ENCODE measurements at places on chromosomes 7 and 10.

DNA sequence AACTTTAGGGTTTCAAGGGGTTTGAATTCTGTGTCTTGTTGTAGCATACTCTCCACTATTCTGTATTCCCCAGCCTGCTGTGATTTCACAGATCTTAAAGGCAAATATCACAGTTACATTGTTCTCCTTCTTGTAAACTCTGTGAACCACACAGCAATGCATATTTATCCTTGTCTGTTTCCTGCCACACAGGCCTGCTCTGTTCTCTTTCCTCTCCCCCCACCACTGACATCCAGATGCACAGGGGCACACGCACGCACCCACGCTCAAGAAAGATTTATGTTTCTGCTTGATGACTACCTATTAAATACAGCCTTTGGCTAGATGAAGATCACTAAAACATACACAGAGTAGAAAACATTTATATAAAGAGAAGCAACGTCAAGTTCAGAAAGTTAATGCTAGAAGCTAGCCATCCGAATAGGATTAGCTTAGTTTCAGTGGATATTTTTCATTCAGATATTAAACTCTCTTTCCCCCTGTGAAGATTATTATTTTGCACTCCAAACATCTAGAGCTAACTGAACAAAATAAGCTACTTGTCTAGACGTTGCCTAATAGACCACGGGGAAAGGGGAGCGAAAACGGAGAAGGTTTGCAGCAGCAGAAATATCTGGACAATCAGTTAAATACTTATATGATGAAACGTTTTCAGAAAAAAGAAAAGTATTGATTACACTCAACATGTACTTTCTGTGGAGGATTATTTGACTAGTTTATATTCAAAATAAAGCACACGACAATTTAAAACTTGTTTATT lies 193.1 kb upstream of the SEMA3C start:
- DNase-seq: peak; percentile 12

- DNase-seq: no peak
Measured at GRCh38 chr10:42956045-42956444, 120.8 kb upstream of the RET start.

- no peak for DNase-seq
Measured at GRCh38 chr10:13721486-13721885, 134.7 kb downstream of the PRPF18 start.

- DNase-seq: no peak
Measured at GRCh38 chr7:155531681-155532080, 14.7 kb downstream of the CNPY1 start.

- no peak for DNase-seq
Measured at GRCh38 chr10:86260564-86260963, 106.0 kb downstream of the GRID1 start.

- no peak for DNase-seq
Measured at GRCh38 chr7:121446526-121446925, 50.4 kb upstream of the FAM3C start.

GRCh38 chr7:2241580-2242540 lies at the start of the genes MRM2 and NUDT1:
Gene MRM2 (minus strand): TSS chr7:2242205. CDS start chr7:2242169, 36 bp downstream.
Gene NUDT1 (plus strand): TSS chr7:2242226. CDS start chr7:2244575, 2,349 bp downstream.
- DNase-seq: peak; percentile 16

GRCh38 chr7:25619963-25620799 lies 391.9 kb upstream of the NPVF start:
- no peak for DNase-seq

- peak; percentile 80 for DNase-seq
Measured at GRCh38 chr10:79374312-79375191, 27.3 kb downstream of the PPIF start.

GRCh38 chr7:75916259-75916658 lies 1.3 kb downstream of the POR start:
- DNase-seq: no peak

- DNase-seq: no peak
Measured at GRCh38 chr10:98366062-98366530, 48.9 kb downstream of the PYROXD2 start.

GRCh38 chr10:80187465-80188409 lies 17.6 kb downstream of the ANXA11 start:
- DNase-seq: no peak

DNA sequence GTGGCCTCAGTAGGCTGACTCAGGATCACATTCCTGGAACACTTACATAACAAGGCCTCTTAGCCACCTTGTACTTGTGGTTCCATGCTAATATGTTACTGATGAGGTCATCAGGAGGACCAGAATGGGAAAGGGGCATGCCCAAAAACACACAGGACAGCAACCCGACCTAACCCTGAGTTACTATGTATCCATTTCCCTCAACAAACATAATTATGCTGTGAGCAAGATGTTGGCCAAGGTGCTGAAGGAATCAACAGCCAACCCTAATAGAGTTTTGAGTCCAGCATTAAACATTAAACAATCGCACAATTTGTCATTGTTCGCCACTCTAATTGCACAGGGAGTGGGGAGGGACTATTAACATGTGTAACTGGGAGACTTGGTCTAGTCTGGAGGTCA lies 129.4 kb downstream of the PLPP4 start:
- no peak for DNase-seq

- DNase-seq: no peak
Measured at GRCh38 chr7:2716488-2716887, 28.5 kb downstream of the AMZ1 start.

DNA sequence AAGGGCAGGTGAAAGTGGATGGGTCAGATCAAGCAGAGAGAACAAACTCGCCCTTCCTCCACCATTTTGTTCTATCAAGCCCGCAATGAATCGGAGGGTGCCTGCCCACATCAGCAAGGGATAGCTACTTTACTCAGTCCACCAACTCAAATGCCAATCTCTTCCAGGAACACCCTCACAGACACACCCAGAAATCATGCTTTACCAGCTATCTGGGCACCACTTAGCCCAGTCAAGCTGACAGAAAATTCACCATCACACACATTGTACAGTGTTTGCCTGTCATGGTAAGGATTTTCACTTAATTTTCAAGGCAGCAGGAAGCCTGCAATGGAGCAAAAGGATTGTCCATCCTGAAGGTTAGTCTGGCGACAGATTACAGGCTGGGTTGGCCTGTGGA lies 75.2 kb downstream of the FAM107B start:
- DNase-seq: no peak

GRCh38 chr7:120190566-120190965 lies 82.4 kb upstream of the KCND2 start:
- no peak for DNase-seq

- DNase-seq: no peak
Measured at GRCh38 chr10:7944215-7944480, 110.3 kb upstream of the GATA3 start.

DNA sequence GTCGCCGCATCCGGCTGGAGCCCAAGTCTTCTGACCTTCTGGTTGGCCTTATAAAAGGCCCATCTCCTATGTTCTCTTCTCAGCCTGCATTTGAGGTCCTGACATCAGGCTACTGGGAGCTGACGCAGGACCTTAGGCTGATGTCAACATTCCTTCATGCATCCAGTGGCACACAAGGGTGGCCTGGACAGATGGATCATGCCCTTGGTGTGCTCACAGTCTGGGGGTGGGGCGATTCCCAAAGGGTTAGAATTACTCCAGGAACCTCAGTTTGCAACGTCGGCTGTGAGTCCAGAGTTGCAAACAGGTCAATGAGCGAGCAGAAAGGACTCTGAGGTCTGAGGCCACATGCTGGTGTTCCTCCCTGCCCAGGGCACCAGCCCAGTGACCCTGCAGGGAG lies 8.2 kb upstream of the CLIP2 start:
- no peak for DNase-seq

GRCh38 chr10:17113889-17114540 lies 15.6 kb downstream of the CUBN start:
- peak; percentile 18 for DNase-seq

- no peak for DNase-seq
Measured at GRCh38 chr7:131302876-131303707, 24.6 kb upstream of the MKLN1 start.

DNA sequence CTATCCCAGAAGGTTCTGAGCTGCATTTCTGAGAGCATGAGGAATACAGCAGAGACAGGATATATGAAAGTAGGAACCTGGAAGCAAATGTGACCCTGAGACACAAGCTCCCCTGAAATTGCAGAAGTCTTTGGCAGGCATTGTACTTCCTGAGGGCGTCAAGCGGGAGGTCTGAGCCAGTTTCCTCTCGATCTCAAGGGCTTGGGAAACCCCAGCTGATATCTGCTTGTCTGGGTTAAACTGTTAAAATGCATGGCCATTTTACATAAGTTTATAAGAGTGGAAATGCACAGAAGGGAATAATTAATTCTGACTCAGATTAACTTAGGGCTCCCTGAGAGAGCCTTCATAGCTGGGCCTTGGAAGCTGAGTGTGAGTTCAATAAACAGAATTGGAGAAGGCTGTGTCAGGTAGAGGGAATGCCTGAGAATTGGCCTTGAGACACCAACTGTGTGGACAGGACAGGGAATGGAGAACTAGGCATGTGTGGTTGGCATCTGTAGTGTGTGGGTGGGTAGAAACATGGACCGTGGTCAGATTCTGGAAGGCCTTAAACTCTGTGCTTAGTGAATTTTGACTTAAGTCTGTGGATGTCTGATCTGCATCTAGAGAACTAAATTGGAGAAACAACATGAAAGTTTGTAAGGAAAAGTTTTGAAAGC lies 53.3 kb downstream of the WIPF3 start:
- DNase-seq: peak; percentile 4

Measured in skin of body (tissue), 3 donors.